ENCODE measurements at places on chromosomes 2 and 18.

DNA sequence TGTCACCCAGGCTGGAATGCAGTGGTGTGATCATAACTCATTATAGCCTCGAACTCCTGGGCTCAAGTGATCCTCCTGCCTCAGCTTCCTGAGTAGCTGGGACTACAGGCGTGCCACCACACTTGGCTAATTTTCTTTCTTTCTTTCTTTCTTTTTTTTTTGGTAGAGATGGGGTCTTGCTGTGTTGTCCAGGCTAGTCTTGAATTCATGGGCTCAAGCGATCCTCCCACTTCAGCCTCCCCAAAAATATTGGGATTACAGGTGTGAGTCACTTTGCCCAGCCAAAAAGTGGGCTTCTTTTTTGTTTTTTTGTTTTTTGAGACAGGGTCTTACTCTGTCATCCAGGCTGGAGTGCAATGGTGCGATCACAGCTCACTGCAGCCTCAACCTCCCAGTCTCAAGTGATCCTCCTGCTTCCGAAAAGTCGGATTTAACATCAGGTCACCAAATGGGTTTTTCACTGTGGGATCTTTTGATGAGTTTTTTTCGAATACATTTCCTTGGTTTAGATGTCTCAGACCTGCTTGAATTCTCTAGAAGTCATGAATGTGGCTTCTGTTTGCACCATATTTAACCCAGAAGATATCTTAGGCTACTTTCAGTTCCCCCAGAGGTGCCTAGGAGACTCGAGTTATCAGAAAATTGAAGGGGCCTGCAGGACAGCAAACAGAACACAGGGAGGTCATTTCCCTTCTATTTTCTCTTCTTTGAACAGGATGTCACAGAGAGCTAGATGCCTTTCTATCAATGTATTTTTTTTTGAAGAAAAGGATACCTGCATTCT is 8.9 kb downstream of the RAB31 start:
- no peak for DNase-seq

- DNase-seq = no peak
Measured at GRCh38 chr2:229810786-229811185, 96.4 kb upstream of the DNER start.

DNA sequence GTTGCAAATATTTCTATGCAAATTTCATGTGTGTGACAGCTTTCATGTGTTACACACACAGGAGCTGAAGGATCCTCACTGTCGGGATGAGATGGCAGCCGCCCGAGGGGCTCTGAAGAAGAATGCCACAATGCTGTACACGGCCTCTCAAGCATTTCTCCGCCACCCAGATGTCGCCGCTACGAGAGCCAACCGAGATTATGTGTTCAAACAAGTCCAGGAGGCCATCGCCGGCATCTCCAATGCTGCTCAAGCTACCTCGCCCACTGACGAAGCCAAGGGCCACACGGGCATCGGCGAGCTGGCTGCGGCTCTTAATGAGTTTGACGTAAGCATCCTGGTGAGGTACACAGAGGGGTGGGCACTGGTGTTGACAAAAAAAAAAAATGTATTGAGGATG is 361.2 kb downstream of the CTNNA2 start:
- no peak for DNase-seq

GRCh38 chr2:176789751-176790150 is 422.8 kb upstream of the HNRNPA3 start:
- DNase-seq = no peak

GRCh38 chr2:105396254-105397024 is 2.4 kb downstream of the FHL2 start:
- DNase-seq = no peak

DNA sequence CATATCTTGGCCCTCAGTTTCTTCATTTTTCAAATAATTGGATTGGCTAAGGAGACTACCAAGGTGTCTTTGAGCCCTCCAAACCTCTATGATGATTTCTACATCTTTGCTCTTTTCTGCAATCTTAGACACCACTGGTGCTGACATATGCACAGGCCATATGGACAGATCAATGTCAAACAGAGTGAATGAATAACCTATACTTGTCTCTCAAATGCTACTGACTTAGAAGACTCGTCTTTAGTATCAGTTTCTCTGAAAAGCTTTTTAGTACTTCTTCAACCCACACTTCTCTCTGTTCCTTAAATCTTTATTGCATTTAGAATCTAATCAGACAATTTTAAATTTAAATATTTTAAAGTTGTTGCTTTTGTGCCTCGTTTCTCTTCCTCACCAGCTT is 258.2 kb downstream of the LTBP1 start:
- DNase-seq = no peak

- no peak for DNase-seq
Measured at GRCh38 chr2:12036640-12036983, 290.2 kb downstream of the LPIN1 start.

DNA sequence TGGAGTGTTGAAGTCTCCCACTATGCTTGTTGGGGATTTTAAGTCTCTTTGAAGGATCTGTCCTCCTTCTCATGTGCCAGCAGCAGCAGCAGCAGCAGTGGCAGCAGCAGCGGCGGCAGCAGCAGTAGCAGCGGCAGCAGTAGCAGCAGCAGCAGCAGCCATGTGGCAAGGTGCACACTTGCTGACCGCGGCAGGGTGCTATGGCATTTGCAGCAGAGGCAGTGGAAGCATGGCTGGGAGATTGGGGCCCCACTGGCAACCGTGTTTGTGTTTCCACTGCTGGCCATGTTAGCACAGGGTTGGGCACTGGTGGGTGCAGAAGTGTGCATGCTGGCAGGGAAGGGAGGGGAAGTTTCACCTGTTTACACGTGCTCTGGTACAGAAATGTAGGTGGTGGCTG is 280.1 kb downstream of the NUP35 start:
- DNase-seq = no peak

DNA sequence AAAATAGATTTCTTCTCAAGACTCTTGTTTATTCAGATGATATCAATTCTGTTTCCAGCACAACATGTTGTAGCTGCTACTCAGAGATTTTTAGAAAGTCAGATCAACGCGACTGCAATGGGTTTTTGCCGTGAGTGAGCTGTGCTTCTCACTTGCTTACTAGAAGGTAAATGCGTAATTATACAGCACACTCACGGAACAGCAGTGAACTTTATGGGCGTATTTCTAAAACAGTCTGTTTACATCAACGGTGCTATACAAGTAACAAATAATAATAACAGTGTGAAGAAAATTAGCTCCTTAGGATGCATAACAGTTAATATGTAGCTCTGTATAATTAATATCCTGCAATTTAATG is 533.6 kb downstream of the RNF144A start:
- no peak for DNase-seq

Data from naive thymus-derived CD4-positive, alpha-beta T cell (primary cell).